ENCODE measurements at places on chromosomes 16 and 17.

DNA sequence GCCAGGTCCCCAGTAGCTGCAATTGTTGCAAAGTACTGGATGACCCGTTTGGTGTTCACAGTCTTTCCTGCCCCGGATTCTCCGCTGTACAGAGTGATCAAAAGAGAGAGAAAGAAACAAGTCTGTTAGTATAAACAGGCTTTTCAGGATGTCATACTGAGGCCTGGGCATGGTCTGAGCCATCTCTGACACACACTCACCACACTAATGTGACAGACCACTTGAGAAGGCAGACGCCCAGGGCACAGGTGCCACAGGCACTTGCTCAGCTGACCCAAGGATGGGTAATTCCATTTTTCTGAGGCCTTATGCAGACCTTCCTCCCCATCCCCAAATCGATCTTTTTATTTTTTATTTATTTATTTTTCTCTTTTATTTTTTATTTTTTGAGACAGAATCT lies 7.5 kb downstream of the MYH3 start:
- no peak for DNase-seq

DNA sequence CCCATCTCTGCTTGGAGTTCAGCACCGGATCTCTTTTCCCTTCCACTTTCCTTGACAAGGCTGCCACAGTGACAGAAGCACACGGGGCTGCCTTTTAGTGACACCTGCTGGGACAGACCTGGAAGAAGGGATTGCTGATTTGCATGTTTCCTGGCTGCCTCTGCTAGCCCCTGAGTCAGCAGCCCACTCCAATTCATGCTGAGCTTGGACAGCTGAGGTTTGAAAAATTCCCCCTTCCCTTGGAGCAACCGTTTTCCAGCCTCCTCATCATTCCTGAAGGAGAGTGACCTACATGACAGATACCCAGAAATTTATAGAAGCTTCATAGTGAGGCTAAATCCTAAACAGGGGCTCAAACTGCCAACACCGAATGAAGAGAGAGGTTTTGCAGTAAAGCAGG lies 18.8 kb upstream of the RBL2 start:
- DNase-seq: no peak

DNA sequence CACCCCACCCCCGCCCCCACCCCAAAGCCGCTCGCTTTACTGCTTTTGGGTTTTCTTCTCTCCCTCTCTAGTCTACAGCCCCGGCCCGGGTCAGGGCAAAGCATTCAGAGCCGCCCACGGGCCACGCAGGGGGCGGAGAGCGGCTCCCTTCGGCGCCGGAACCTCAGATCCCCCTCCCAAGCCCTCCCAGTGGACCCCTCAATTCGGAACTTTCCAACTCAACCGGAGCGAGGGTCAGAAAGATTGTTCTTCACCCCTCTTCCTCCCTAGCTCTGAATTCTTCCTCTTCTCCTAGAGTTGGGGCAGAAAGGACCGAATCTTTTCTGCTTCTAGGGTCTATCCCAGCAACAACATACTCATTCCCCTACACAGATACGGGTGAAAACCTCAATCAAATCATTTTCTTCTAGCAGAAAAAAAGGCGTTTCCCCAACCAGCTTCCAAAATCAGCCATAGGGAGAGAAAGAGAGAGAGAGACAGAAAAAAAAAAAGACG lies 1.0 kb downstream of the HOXB2 start:
- DNase-seq: peak; percentile 59

DNA sequence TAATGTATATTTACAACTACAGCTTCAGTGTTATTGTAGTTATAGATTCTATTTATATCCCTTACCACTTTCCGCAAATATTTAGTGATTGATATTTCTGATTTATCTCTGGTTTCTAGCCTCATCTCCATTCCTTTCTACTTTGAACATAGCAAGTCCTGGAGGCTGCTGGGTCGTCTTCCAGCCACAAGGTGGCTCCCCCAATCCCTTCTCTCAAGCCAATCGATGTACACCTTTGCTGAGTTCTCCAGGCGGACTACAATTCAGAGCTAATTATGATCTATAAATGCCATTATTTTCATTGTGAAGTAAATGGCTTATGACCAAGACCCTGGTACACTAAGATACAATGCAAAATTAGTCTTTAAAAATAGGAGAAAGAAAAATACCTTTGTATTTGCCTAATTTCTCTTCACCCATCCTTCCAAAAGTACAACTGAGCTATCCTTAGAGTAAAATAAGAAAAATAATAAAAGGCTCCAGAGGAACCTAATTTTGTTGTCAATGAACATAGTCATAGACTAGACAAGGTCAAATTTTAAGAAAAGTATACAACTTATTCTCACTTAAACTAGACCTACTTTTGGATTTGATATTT lies 122.1 kb downstream of the SKAP1 start:
- DNase-seq: peak; percentile 47

DNA sequence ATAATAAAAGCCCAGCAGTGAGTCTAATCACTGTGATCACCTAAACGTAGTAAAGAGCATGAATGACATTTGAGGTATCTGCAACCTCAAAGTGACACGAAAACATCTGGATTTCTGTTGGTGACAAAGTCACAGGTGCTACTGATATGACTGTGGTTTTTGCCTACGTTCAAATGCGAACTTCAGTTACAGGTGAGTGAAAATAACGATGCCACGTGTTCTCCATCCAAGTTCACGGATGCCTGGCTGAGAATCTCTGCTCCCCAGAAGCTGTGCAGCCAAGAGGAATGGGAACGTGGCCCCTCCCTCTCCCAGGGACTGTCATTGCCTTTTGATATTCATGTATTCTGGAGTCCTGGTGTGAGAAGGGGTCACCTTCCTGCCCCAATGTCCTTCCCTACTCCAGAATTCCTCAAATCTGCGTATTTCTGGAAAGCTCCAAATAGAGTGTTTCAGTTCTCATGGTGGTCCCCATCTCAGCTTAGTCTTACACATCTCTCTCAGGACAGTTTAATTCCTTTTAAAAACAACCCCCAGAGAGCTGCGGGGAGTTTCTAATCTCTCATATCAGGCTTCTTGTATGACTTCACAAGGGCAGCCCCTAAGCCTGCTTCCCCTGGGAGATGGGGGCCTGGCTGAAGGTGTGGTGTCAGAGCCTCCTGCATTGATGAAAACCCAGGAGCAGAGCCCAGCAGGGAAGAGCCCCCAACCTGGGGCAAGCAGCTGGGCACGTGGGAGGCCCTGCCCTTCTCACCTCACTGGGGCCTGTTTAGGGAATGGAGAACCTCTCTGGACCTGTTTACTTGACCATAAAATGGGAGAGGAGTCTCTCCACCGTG lies 25.8 kb downstream of the PIK3R5 start:
- DNase-seq: peak; percentile 36

DNA sequence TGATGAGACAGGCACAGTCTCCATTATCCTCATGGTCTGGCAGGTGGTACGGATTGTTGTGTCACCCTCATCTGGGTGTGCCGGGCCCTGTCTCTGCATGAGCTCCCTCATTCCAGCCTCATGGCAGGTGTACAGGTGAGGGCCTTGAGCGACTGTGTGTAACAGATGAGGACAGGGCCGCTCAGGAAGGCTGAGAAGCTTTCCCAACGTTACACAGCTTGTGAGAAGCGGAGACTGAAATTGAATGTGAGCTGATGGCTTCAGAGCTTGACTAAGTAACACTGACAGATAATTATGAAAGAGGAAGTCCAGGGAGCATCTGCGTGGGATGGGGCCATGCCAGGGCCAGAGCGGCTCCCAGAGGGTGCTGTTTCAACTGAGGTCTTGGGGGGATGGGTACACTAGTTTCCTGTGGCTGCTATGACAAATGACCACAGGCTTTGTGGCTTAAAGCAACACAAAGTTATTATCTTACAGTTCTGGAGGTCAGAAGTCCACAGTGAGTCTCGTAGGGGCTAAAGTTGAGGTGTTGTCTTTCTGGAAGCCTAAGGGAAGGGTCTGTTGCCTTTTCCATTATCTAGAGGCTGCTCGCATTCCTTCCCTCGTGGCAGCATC lies 36.7 kb downstream of the CMIP start:
- DNase-seq: no peak

- no peak for DNase-seq
These were observed 7.1 kb downstream of the TFAP4 start for GRCh38 chr16:4265676-4266075.

DNA sequence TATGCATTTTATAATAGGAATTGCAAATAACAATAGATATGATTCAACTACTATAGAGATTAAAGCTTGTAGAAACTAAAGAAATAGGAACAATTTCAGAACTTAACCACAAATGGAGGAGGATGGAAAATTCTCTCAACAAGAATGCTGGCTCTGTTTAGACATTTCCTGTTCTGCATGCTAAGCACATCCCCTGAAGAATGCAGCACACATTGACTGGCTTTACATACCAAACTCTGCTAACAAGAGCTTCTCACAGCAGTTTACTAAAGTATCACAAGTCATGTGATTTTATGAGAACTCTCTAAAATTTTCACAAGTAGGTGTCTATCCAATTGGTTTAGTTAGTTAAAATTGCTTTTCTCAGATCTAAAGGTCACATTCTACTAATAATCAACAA lies 85.2 kb downstream of the SPAG9 start:
- DNase-seq: no peak

GRCh38 chr16:6891496-6891895 lies 441.1 kb upstream of the RBFOX1 start:
- DNase-seq: no peak

- DNase-seq: no peak
These were observed 28.9 kb upstream of the GSE1 start for GRCh38 chr16:85584267-85584666.

DNA sequence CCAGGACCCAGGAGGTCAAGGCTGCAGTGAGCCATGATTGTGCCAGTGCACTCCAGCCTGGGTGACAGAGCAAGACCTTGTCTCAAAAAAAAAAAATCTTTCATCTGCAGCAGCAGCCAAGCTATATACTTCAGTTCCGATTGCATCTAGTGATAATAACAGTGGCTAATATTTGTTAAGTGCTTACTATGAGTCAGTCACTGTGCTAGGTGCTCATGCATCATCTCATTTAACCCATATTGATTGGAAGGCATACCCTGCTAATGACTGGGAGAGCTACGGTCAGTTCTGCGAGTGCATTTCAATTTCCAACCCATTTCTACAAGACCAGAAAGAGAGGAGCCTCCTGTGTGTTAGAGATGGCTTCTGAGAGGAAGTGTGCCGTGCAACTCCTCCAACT lies 7.7 kb upstream of the TUBG2 start:
- DNase-seq: no peak

- no peak for DNase-seq
These were observed 37.3 kb downstream of the PLCG2 start for GRCh38 chr16:81816351-81816750.

- DNase-seq: no peak
These were observed 15.3 kb downstream of the TMEM204 start for GRCh38 chr16:1548727-1549126.

DNA sequence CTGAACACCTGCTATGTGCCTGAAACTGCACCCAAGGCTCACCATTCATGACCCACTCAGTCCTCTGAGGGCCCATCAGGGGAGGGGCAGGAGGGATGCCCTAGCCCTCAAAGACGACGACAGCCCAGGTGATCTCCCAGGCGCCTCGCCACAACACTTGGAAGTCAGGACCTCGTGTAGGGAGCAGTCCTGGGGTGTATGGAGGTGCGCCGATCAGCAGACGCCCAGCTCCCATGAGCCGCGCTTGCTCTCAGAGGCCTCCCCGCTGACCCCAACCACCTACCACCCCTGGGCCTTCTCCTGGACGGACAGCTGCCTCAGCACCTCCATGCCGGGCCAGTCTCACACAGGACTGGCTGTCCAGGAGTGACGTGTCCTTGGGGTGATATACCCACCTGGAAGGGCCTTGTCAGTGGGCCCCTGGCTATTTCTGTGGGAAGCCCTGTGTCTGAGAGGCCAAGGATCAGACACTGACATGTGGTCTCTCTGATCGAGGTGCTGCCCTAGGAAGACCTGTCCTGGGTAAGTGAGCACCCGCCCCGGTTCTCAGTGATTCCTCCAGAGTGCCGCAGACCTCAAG lies 26.7 kb downstream of the KDM8 start:
- no peak for DNase-seq

- no peak for DNase-seq
These were observed 14.3 kb downstream of the MLYCD start for GRCh38 chr16:83913245-83913633.

GRCh38 chr16:79751471-79752184 lies 151.1 kb upstream of the MAF start:
- DNase-seq: no peak

DNA sequence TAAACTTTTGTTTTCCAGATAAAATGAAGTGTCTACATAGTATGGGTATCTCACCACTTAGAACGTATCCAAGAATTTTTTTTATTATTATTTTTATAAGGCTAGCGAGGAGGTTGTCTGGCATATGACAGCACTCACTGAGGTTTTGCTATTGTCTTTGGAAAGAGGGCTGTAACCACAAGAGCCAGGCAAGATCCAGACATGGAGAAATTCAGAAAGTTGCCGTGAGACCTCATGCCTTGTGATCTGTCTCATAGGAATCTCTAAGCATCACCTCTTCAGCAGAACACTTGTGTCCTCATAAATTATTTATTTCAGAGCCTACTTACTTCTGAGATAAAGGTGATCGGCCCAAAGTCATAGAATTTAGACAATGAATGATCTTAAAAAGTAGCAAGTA lies 410.8 kb downstream of the CDH11 start:
- no peak for DNase-seq

GRCh38 chr17:37830151-37830993 lies 85.5 kb upstream of the HNF1B start:
- DNase-seq: no peak

DNA sequence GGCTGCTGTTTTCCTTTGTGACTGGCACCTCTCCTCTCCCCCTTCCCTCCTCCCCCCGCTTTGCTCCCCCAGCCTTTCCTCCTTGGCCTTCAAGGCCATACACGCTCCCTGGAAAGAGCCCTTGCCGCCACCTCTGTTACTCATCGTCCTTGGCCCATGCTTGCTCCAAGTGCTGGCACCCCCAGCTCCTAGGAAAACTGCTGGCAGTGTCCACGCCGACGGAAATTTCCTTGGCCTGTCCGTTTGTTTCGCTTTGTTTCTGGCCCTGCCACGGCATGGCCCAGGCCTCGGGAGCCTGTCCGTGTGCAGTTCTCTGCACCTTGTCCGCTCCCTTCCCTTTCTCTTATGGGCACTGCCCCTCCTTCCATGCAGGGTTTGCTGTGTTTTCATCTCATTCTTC lies 18.0 kb downstream of the CA5A start:
- DNase-seq: no peak

DNA sequence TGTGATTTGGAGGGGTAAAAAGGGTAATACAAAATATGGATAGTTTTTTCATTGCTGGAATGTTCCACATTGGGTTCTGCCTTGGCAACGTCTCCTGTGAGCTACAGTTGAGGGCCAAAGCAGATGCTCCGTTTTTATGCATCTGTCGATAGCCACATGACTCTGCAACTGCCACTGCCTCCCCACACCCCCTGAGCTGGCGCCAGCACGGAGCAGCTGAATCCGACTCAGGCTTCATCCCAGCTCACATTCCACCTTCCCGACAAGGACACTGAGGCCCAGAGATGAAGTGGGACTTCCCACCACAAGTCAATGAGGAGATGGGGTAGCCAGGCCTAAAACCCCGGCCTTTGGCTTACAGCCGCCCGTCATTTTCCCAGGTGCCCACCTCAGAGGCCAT lies 334.1 kb downstream of the CDH13 start:
- no peak for DNase-seq

Data from stimulated activated CD4-positive, alpha-beta T cell treated with anti-CD3 and anti-CD28 coated beads, Interleukin-4, amount 100 ng/mL, for 1 hour (primary cell).